Left renal pelvis (tissue), 4 donors: ENCODE measurements at places on chromosomes 4 and X.

DNA sequence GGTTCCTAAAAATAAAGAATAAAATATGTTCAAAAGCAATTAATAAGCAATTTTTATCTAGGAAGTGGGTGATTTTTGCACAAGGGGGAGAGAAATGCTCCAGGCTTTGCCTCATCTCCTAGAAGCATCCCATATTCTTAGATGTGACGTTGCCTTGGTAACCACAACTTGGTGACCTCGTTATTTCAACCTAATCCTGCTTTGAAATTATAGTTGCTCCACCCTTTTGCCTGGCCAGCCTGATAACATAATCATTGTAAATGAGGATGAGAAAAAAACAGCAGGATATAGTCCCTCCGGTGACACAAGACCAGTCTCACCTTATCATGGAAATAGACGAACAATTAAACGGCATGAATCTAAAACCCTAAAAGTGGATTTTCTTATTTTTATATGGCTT, 194.4 kb downstream of the QDPR start:
- DNase-seq = no peak

DNA sequence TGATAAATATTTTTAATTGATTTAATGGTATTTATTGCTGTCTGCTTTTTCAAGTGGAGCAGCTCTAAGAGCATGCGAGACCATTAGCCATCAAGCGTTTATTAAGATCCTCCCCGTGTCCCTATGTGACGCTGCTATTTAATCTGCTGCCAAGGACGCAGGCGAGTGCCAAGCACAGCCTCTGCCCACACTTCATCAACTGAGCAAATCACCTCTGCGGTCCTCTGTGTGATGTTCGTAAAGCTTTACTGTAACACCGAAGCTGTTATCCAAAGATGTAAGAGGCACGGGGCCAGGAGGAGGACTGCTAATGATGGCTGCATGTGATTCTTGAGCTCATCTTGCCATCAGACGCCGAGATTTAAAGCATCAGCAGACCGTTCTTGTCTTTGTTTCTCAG, 79.5 kb downstream of the STOX2 start:
- no peak for DNase-seq

GRCh38 chr4:2825740-2826139, 17.9 kb upstream of the ADD1 start:
- DNase-seq = no peak

GRCh38 chr4:169663831-169664230, 43.5 kb downstream of the CLCN3 start:
- no peak for DNase-seq

DNA sequence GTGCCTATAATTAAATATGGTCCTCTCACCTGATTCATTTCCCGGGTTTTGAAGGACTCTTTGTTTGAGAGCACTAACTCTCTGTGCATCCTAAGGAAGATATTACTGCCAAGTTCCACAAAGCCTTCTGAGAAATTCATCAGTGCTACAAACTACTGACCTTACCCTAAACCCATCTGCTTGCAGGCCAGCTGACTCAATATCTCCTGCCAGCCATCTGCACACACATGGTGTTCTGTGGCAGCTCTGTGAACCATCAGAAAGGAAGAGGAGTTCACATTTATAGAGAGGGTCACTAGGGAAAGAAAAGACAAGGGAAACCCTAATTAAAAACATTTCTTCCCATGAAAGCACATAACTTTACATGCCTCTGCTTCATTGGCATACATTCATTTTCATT, 156.7 kb downstream of the ATP10D start:
- no peak for DNase-seq

- DNase-seq = no peak
Measured at GRCh38 chr4:73707269-73707875, 33.0 kb upstream of the CXCL8 start.

DNA sequence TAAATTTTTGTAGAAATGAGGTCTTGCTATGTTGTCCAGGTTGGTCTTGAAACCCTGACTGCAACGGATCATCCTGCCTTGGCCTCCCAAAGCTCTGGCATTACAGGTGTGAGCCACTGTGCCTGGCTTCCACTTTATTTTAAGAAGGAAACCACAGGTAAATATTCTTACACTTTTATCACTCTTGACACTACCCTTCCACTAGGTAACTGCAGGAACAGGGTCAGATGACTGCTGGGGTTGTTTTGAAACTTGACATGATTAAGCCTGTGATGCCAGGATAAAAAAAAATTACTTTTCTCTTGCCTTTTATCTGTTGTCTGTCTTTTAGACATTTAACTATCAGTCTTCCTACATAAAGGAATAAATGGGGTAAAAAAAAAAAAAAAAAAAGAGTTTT, 43.5 kb downstream of the COQ2 start:
- no peak for DNase-seq

GRCh38 chrX:10949541-10949940, 161.6 kb upstream of the HCCS start:
- DNase-seq = no peak

- DNase-seq = no peak
Measured at GRCh38 chrX:1521459-1521956, 15.5 kb downstream of the P2RY8 start.

DNA sequence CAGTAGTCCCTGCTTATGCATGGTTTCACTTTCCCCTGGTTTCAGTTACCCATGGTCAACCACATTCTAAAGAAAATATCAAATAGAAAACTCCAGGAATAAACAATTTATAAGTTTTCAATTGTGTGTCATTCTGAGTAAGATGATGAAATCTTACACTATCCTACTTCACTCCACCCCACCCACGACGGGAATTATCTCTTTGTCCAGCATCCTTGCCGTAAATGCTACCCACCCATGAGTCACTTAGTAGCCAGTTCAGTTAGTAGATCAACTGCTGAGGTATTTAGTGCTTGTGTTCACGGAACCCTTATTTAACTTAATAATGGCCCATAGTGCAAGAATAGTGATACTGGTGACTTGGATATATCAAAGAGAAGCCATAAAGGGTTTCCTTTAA, 91.4 kb downstream of the KLHL13 start:
- no peak for DNase-seq

DNA sequence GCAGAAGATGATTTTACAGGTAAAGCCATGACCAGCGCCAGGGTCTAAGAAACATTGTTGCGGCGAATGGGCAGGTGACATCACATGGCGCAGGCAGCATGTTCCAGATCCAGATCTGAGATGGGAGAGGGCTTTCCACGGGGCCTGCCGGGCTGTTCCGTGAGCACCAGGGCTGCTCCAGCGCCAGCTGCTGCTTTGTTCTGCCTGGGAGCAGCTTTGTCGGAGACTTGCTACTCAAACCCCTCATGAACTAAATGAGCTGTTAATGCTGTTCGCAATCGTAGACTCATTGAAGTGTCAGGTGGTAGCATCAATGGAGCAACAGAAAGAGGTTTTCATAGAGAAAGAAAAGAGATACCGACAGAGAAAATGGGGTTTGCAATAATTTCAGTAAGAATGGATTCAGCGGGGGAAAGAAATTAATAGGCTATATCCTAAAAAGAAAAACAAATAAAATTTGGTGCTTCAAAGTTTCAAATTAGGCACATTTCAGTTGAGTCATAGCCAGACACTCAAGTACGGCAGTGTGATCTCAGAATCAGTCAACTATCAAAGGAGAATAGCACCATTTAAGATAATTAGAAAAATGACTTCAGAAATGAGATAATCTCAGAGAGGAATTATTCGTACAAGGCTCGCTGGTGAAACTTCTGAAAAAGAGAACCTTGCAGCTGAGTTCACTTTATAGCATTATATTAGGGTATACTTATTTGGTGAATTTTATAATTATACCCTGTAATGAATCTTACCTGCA, 23.9 kb downstream of the SORBS2 start:
- DNase-seq = no peak

GRCh38 chr4:69936566-69936965, 5.7 kb downstream of the CSN1S1 start:
- no peak for DNase-seq

DNA sequence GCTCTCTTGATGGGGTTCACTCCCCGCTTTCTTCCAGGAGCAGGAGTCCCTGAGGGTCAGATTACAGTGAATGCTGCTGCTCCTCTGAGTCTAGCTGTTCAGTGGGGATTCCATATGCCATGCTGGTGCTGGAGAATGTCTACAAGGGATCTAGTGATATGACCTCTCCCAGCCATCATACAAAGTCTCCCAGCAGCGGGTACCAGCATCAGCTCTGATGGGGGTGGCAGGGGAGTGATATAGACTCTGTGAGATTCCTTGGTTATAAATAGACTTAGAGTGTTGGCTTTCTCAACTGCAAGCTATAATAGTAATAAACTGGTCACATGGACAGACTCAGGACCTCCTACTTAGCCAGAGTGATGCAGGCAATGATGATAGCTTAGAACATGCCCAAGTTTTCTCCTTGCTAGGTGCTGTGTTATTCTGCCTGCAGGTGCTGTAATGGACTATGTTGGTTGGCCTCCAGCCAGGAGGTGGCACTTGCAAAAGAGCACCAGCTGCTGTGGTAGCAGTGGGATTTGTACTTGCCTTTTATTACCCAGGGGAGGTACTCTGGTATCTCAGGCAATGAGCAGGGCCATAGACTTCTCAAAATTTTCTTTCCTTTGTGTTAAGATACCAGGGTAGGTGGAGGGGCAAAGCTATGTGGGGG, 202.9 kb downstream of the CHIC1 start:
- no peak for DNase-seq

GRCh38 chrX:78140206-78140605, 756 bp upstream of the TAF9B start:
- no peak for DNase-seq

GRCh38 chr4:143771269-143771668, 70.8 kb upstream of the FREM3 start:
- no peak for DNase-seq

GRCh38 chrX:134683351-134684005, 25.2 kb upstream of the PLAC1 start:
- no peak for DNase-seq

- no peak for DNase-seq
Measured at GRCh38 chr4:68987007-68987406, 35.4 kb upstream of the UGT2A3 start.

GRCh38 chr4:24743927-24744326, 51.4 kb upstream of the SOD3 start:
- no peak for DNase-seq

- DNase-seq = no peak
Measured at GRCh38 chr4:55116450-55116849, 8.9 kb downstream of the KDR start.

GRCh38 chr4:124713185-124713592, 657 bp upstream of the ANKRD50 start:
- DNase-seq = no peak

DNA sequence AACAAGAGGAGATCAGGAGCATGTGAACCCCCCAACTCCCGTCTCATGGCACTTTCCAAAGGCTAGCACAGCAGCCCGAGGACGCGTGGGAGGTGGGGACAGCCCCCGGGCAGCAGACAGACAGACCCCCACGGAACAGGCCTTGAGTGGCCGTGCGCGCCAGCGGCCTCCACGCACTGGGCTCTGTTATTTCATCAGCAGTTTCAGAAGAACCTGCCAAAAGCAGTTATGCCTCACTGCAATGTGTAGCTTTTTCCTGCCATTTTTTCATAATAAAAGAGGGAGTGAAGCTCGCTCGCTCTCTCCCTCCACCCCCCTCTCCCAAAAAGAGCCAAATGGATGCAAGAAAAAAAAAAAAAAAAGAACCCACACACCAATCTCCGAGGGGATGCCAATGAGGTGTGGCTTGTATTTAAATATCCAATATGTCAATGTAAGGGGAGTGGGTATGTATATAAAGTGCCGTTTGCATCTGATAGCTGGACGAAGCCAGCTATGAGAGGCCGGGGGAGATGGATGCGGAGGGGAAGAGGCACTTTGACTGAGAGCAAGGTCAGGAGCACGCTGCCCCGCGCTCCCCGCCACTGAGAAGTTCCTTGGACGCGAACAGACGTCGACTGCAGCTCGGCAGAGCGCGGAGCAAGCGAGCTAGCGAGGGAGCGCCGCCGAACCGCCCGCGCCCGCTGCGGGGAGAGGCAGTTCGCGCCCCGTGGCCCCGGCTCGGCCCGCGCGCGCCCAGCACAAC, at the start of gene FGF16:
Gene FGF16 (plus strand): TSS at position 482 of the 745 bp plus-strand sequence. CDS start 286 bp downstream, outside the sequence.
- DNase-seq = no peak

GRCh38 chr4:52028970-52029369, 8.8 kb upstream of the LRRC66 start:
- no peak for DNase-seq

DNA sequence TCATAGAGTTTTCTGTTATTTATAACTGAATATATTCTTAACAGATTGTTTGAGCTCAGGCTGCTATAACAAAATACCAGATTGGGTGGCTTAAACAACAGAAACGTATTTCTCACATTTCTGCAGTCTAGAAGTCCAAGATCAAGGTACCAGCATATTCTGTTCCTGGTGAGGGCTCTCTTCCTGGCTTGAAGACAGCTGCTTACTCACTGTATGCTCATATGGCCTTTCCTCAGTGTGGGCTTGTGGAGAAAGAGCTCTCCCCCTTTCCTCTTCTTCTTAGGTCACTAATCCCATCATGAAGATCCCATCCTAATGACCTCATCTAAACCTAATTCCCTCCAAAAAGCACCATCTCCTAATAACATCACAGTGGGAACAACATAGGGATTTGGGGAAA, 117.8 kb downstream of the RASGEF1B start:
- no peak for DNase-seq

DNA sequence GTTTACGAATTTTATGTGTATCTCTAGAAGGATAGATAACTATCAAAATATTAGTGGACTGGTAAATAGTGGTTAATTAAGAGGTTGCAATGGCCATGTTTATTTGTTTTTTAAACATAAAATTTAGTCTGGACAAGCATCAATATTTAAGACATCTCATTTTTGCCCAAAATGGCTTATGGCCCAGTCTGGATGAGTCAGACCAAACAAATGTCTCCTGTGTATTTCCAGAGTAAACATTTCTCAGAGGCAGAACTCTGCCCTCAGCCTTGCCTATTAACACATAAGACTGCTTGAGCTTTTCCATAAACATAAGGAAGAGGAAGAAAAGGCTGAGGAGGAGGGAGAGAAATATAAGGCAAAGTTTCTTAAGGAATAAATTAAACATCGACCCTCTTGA, 277.1 kb upstream of the DIAPH2 start:
- DNase-seq = no peak

DNA sequence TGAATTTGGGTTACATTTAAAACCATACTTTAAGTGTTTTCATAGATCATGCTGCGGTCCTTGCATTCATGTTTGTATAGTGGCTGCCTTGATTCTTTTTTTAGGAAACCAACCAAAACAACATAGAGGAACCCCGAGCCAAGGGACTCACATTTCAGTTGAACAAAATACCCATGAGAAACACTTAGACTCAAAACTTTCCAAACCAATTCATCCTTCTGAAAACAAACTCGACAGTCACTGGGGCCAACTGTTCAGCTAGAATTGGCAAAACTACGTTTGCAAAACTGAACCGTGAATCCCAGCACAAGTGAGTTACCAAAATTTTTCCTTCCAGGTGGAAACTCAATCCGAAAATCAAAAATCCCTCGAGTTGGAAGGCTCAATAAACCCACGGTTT, 1.4 kb downstream of the ADGRA3 start:
- DNase-seq = no peak
